ENCODE measurements at places on chromosomes 3 and 15. TPM values are rescaled to one million over a fixed set of nuclear protein-coding genes. Genes with fewer than 3 reads are reported as not detected.

Gene UMPS
- total RNA-seq = 28.3 TPM

GRCh38 chr3:77693147-77693546 is 653.2 kb downstream of the ROBO2 start:
- DNase-seq = no peak

Gene MRPS11
- 35.4 TPM for total RNA-seq

Gene PLA2G4E
- total RNA-seq = not detected

- DNase-seq = no peak
Measured at GRCh38 chr3:48788544-48789162, 59.0 kb downstream of the PRKAR2A start.

Gene HCLS1
- total RNA-seq = 0.20 TPM

Gene PIF1
- 0.60 TPM for total RNA-seq

DNA sequence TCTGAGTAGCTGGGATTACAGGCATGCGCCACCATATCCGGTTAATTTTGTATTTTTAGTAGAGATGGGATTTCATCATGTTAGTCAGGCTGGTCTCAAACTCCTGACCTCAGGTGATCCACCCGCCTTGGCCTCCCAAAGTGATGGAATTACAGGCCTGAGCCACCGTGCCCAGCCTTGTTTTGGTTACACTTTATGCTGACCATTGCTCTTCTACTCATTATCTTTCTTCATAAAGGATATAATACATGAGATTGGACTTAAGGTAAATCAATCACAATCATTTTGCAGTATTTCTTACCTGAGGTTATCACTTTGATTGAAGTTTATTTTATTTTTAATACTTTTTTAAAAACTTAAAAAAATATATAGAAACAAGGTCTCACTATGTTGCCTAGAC is 2.2 kb upstream of the LEO1 start:
- no peak for DNase-seq

DNA sequence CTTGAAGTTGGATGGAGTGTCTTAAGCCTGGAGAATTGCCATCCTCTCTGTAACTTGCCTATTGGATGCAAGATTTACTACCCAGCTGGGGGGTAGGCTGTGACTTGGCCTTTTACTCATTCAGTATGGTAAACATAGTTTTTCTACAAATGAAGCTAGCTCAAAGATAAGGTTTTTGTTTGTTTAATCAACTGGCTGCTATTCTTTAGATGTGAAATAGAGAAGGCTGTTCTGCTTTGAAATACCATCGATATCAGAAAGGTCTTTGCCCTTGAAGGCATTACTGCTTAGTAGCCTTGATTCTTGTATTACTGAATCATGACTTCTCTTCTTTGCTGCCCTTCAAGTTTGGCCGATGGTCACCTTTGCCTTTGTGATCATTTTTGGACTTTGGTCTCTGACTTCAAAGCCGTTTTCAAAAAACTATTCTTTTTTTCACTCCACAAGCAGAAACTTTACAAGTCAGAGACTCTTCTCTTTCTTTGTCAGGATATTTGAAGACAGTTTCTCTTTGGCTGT is 83.1 kb downstream of the GAP43 start:
- no peak for DNase-seq

DNA sequence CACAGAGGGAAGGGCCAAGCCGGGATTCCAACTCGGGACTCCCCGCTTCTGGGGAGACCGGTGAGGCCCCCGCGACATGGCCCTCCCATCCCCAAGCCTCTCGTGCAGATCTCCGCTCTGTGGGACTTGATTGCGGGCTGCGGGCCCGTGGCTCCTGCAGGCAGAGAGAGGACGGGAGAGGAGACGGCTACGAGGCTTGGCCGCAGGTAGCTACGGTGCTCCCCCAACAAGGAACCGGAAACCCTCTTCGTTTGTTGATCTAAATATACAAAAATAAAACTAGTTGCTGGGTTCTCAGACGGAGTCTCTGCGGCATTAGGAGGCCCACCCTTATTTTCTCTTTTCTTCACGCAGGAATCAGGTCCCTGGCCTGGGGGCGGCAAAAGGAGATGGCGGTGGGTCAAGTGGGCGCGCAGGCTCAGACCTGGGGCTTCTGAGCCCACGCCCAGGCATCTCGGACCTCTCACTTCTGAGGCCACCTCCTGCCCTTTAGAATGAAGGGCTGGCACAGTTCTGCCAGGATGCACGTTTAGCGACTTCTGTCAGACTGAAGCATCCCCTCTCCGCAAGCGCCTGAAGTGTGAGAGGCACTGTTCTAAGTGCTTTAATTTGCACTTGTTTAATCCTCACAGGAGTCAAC is 10.9 kb downstream of the GNB5 start:
- DNase-seq = peak; percentile 3

- no peak for DNase-seq
Measured at GRCh38 chr3:35562141-35562540, 77.2 kb upstream of the ARPP21 start.

Gene CRABP1
- not detected for total RNA-seq

DNA sequence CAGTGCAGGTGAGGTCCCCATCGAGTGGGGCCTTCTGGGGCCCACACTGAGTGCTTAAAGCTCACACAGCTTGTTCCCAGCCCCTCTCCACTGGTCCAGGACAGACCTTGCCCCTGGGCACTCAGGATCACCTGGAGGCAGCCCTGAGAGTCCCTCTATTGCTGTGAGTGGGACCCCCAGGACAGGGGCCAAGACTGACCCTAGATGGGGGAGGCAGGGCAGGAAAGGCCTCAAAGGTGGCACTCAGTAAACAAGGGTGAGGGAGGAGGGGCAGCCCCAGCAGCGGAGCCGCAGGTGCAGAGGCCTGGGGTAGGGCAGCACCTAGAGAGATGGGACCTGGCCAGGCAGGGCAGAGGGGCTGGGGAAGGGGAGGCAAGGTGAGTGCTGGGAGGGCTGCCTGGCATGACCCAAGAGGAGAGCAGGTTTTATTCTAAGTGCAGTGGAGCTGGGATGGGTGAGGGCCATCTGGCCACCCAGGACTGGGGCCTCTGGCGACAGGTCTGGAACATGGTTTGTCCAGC is 27.9 kb downstream of the CFAP100 start:
- DNase-seq = no peak

Gene GABRR3
- total RNA-seq = not detected

- DNase-seq = no peak
Measured at GRCh38 chr15:80835336-80835735, 56.2 kb downstream of the CEMIP start.

- DNase-seq = no peak
Measured at GRCh38 chr3:50583897-50584296, 14.6 kb downstream of the HEMK1 start.

DNA sequence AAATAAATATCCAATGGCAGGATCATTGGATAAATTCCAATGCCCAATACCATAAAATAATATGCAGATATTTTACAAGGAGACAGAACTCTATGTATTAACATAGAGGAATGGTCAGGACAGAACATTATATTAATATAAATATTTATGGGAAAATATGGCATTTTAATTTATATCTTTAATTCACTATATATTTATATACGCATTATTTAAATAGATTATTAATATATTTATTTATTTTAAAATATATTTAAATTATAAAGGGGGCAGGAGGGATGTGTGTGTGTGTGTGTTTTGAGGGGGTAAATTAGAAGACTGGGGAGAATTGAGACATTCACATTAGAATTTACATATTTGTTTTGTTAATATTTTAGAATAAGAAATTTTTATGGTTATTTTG is 31.6 kb upstream of the CNTN3 start:
- no peak for DNase-seq

Gene CLDN1
- total RNA-seq = 218 TPM

DNA sequence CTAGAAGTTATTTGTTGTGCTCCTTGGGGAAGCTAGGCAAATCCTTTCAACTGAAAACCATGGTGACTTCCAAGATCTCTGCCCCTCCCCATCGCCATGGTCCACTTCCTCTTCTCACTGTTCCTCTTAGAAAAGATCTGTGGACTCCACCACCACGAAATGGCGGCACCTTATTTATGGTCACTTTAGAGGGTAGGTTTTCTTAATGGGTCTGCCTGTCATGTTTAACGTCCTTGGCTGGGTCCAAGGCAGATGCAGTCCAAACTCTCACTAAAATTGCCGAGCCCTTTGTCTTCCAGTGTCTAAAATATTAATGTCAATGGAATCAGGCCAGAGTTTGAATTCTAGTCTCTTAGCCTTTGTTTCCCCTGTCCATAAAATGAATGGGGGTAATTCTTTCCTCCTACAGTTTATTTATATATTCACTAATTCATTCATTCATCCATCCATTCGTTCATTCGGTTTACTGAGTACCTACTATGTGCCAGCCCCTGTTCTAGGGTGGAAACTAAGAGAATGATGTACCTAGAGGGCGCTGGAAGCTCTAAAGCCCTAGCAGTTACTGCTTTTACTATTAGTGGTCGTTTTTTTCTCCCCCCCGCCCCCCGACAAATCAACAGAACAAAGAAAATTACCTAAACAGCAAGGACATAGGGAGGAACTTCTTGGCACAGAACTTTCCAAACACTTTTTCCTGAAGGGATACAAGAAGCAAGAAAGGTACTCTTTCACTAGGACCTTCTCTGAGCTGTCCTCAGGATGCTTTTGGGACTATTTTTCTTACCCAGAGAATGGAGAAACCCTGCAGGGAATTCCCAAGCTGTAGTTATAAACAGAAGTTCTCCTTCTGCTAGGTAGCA is 657 bp downstream of the PATL2 start:
- peak; percentile 37 for DNase-seq

Gene CDHR4
- not detected for total RNA-seq

Gene MESP1
- total RNA-seq = 0.69 TPM

DNA sequence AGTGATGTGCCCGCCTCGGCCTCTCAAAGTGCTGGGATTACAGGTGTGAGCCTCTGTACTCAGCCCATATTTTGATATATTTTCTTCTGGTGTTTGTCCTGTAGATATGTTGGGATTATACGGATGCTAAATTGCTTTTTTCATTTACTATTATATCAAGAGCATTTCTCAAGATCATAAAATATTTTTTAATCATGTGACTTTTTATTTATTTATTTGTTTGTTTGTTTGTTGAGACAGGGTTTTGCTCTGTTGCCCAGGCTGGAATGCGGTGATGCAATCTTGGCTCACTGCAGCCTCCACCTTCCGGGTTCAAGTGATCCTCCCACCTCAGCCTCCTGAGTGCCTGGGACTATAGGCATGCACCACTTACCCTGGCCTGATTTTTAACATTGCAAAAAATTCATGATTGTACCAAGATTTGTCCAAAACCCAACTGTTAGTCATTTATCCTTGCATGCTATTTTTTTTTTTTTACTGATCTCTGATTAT is 2.7 kb upstream of the PXK start:
- DNase-seq = no peak

GRCh38 chr15:95558916-95559315 is 771.6 kb upstream of the NR2F2 start:
- DNase-seq = no peak

GRCh38 chr3:75325716-75326115 is 338.4 kb upstream of the FRG2C start:
- DNase-seq = no peak

GRCh38 chr15:41558400-41559238 is at the start of gene TYRO3:
Gene TYRO3 (plus strand): TSS chr15:41559212. CDS start chr15:41559258, 46 bp downstream.
- DNase-seq = no peak

- no peak for DNase-seq
Measured at GRCh38 chr15:62934236-62934971, 108.1 kb upstream of the TPM1 start.

GRCh38 chr3:169143506-169143905 is 520.0 kb downstream of the MECOM start:
- no peak for DNase-seq

GRCh38 chr15:31049111-31049510 is 52.4 kb downstream of the TRPM1 start:
- no peak for DNase-seq
